ENCODE measurements at places on chromosomes 1 and 21.

DNA sequence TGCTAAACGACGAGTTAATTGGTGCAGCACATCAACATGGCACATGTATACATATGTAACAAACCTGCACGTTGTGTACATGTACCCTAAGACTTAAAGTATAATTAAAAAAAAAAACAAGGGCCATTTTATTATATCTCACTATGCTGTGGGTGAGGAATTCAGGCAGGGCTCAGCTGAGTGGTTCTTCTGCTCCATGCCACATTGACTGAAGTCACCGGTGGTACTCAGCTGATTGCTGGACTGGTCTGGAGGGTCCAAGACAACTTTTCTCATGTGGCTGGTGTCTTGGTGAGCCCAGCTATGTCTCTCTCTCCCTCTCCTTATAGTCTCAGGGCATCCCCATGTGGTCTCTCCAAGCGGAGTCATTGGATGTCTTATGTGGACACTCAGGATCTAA lies 275.0 kb downstream of the GRIK3 start:
- DNase-seq = no peak

DNA sequence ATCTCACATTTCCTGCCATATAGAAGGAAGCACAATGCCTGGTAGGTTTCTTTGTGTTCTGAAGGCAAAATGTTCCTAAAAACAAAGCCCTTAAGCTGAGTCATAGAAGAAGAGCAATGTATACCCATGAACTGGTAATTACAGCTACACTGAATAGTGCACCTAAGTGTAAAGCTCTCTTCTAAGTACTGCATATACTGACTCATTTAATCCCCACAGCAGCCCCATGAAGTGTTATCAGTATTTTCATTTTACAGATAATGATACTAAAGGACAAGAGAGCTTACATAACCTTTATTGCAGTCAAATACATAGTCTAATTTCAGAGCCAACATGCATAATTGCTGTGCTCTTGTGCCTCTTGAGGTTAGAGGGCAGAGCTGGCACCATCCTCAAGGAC lies 239.9 kb downstream of the DPYD start:
- no peak for DNase-seq

GRCh38 chr1:33219886-33220661 lies 36.2 kb upstream of the ZNF362 start:
- DNase-seq = no peak

GRCh38 chr1:18957136-18957521 lies 653 bp upstream of the IFFO2 start:
- DNase-seq = no peak

GRCh38 chr1:40599926-40600325 lies 65.6 kb downstream of the RIMS3 start:
- DNase-seq = no peak

DNA sequence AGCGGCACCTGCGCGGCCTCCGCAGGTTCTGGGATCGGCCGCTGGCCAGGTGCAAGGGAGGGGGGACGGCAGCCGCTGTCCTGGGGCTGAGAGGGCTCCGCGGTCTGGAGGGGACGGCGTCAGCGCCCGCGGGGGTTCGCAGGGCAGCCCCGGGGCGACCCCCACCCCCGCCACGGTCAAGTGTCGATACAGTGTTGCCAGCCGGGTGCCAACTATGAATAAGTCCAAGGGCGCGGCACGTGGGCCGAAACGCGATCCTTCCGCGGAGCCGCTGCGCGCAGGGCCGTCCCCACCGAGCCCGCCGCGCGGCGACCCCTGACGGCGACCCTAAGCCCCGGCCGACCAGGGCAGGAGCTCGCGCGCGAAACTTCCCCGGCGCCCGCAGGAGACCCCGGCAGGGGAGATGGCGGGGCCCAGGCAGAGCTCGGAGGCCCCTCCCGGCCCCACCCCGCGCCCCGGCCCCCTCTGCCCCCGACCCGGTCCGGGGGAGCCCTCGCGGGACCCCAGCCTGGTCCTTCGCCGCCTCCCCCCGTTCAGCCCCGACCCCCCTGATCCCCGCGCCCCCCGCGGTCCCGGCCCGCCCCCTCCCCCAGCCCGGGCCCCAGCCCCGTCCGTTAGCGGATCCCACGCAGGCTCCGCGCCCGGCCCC lies 586 bp upstream of the AGPAT3 start:
- DNase-seq = no peak

- no peak for DNase-seq
Observed at GRCh38 chr1:44012404-44012803, 18.9 kb downstream of the SLC6A9 start.

GRCh38 chr1:187078321-187078720 lies 249.6 kb downstream of the PLA2G4A start:
- DNase-seq = no peak
